Ovary (tissue), 10 donors: ENCODE measurements at places on chromosomes 12 and 14. TPM values are rescaled to one million over a fixed set of nuclear protein-coding genes. Genes with fewer than 3 reads are reported as not detected.

IL31 gene
- not detected for total RNA-seq

GRCh38 chr12:65666876-65667275 lies 157.4 kb upstream of the HMGA2 start:
- no peak overlapping the region for H3K27ac ChIP-seq
- peaks cover 3% of the 10 kb centered on the region for H3K4me1 ChIP-seq
- H3K4me3 ChIP-seq, result no peak overlapping the region
- no peak for DNase-seq
- H3K36me3 ChIP-seq, result no peaks in the 10 kb centered on the region
- H3K27me3 ChIP-seq, result no peaks in the 10 kb centered on the region

BBOF1 gene
- 4.2 TPM for total RNA-seq

SCN8A gene
- total RNA-seq, result 1.9 TPM

- no peak for DNase-seq
- H3K4me1 ChIP-seq, result peaks cover 6% of the 10 kb centered on the region
- peak overlapping the region; percentile 81 for H3K4me3 ChIP-seq
- no peak overlapping the region for H3K27ac ChIP-seq
Observed at GRCh38 chr12:121711361-121712189, 977 bp upstream of the TMEM120B start.

DNA sequence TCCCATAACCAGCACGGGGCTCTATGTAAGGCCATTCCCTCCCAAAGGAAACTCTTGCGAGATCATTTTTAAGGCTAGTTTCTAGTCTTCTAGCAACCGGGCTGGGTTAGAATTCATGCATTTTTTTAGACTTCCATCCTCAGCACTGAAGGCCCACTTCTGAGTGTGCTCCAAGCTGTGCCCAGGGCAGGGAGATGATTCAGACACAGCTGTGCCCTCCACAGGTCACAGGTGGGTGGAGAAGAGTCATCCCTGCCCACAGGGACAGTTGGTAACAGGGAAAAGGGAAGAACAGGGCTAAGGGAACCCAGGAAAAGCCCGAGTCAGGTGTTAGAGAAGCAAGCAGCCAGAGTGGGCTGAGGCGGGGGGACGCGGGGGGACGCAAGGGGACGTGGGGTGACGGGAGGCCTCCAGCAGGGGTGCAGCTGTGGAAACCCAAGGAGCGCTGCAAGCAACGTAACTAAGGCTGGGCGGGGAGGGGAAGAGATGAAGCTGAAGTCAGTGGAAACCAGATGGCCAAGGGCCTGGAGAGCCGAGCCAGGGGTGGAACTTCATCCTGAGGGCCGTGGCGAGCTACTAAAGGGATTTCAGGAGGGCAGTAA lies 27.2 kb upstream of the PPP2R5C start:
- H3K4me3 ChIP-seq, result no peak overlapping the region
- no peaks in the 10 kb centered on the region for H3K36me3 ChIP-seq
- DNase-seq, result no peak
- H3K4me1 ChIP-seq, result peaks cover 2% of the 10 kb centered on the region
- H3K27ac ChIP-seq, result no peak overlapping the region

DNA sequence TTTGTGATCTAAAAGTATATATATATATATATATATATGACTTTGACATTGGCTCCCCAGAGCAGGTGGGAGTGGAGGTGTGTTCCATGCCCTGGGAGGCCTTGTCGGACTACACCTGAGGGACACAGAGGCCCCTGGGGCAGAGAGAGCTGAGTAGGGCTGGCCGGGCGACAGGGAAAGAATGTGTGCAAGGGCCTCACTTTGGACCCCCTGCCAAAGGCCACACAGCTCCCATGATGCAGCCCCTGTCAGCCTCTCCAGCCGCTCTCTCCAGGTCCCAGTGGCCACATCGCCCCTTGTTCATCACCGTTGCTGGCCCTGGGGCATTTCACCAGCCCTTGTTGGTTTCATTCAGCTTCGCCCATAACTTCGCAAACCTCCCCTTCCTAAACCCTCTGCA lies 123.9 kb downstream of the BCL11B start:
- H3K4me3 ChIP-seq, result no peak overlapping the region
- DNase-seq, result no peak
- H3K36me3 ChIP-seq, result no peaks in the 10 kb centered on the region
- no peak overlapping the region for H3K27ac ChIP-seq

GRCh38 chr14:83873669-83874068 lies 1656.3 kb upstream of the FLRT2 start:
- no peak overlapping the region for H3K4me3 ChIP-seq
- peaks cover 3% of the 10 kb centered on the region for H3K4me1 ChIP-seq
- no peak for DNase-seq

GRCh38 chr12:124658806-124659402 lies 91.5 kb upstream of the NCOR2 start:
- H3K36me3 ChIP-seq, result no peaks in the 10 kb centered on the region
- no peak overlapping the region for H3K4me3 ChIP-seq
- DNase-seq, result no peak
- no peak overlapping the region for H3K27ac ChIP-seq
- peaks cover 15% of the 10 kb centered on the region for H3K4me1 ChIP-seq

TAS2R9 gene
- not detected for total RNA-seq

DNA sequence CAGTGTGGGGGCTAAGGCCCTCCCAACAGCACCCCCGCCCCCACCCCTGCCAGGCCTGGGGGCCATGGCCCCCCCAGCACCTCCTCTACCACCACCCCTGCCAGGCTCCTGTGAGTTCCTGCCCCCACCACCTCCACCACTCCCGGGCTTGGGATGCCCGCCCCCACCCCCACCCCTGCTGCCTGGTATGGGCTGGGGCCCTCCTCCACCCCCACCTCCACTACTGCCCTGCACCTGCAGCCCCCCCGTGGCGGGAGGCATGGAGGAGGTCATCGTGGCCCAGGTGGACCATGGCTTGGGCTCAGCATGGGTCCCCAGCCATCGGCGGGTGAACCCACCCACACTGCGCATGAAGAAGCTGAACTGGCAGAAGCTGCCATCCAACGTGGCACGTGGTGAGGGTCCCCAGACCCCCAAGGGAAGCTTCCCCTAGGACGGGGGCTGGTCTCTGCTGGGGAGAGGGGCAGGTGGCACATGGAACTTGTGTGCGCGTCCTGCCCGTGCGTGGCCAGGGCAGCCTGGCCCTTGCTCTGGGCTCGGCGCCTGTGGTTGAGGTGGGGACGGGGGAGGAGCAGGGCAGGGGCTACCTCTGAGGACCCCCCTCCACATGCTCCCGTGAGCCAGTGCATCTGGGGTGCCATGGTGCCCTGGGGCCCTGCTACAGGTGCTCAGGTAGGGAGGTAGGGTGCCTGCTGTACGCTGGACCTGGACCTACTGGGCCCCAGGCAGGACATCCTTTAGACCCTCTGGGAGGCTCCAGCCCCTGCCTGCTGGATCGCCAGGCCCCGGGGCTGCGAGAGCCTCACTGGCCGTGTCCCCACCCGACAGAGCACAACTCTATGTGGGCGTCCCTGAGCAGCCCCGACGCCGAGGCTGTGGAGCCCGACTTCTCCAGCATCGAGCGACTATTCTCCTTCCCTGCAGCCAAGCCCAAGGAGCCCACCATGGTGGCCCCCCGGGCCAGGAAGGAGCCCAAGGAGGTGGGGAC lies 16.1 kb upstream of the ADSS1 start:
- DNase-seq, result no peak
- H3K36me3 ChIP-seq, result no peaks in the 10 kb centered on the region
- H3K4me1 ChIP-seq, result no peaks in the 10 kb centered on the region
- no peaks in the 10 kb centered on the region for H3K27me3 ChIP-seq

GRCh38 chr12:113251404-113252070 lies 30.3 kb downstream of the TPCN1 start:
- H3K27me3 ChIP-seq, result no peaks in the 10 kb centered on the region
- H3K27ac ChIP-seq, result no peak overlapping the region
- DNase-seq, result no peak

DNA sequence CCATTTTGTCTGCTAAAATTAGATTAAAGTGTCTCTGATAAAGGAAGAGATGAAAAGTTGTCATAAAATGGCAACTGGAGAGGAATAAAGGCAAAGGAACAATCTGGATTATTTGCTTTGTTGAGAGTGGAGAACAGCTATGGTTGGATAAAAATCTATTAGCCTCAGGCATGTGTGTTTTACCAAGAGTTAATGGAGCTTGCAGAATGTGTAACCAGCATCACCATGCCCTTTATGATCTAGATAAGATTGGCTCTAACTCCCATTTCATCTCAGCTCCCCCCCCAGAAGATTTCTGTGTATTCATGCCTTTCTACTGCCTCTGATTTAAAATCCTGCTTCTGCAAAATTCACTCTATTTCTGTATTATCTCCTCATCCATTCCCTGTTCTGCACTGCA lies 93.8 kb downstream of the GALC start:
- H3K27ac ChIP-seq, result no peak overlapping the region
- no peaks in the 10 kb centered on the region for H3K36me3 ChIP-seq
- H3K4me1 ChIP-seq, result no peaks in the 10 kb centered on the region
- DNase-seq, result no peak
- H3K4me3 ChIP-seq, result no peak overlapping the region

B4GALNT3 gene
- 2.6 TPM for total RNA-seq
